Esophagus squamous epithelium (tissue), 5 donors: ENCODE measurements at places on chromosomes 12 and 14.

GRCh38 chr12:1282670-1283315 lies 291.8 kb downstream of the ERC1 start:
- DNase-seq: no peak

DNA sequence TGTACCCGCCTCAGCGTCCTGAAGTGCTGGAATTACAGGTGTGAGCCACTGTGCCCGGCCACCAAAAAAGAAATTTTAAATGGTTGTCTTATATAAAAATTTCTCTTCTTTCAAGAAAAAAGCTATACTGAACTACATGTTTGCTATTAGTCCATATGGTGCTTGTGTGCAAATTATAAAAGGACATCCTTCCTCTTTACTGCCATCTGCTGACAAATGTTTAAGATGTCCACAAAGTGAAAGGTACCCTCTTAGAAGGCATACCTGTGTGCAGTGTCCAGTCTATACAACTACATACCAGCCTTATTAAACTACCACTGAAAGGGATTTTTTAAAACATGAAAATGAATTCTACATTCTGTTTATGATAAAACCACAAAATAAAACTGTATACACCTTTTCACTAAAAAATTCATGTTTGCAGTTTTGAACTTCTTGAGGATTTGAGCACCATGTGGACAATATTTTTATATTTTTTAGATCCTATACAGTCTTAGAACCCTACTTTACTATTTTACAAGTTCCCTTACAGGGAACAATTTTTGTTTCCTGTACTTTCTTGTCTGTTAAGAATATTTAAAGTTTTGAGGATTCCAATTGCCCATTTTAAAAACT lies 32.8 kb upstream of the TOMM20L start:
- no peak for DNase-seq

DNA sequence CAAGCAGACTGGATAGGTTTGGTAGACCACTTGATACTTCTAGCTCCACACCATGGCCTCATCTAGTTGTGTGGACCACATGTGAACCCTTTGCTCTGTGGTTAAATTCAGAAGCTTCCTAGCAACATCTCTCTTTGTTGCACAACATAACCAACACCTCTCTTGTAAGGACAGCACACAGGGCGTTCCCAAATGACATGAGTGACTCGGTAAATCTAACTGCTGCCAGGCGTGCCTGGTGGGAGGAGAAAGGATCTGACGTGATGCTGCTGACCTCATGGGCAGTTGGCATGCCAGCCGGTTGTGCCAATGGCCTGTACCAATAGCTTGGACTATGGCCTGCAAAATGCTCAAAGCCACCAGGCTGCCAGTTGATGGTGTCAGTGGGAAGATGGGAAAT lies 93.8 kb downstream of the CPSF2 start:
- DNase-seq: no peak

DNA sequence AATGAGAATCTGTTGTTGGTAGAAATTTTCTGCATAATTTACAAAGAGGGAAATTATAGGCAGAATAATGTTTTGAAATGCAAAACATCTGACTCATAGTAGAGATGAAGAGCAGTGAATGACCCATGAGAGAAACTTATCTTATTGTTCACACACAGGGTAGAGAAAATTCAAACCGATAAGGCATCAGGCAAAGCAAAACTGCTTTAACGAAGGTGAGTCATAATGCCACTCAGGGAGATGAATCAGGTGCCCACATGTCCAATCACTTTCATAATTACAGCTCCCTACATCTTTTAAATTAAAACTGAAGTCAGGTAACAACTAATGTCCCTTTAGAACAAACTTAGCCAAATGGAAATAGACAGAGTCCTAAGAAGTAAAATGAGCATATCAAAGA lies 265.6 kb upstream of the GARIN6 start:
- DNase-seq: no peak

DNA sequence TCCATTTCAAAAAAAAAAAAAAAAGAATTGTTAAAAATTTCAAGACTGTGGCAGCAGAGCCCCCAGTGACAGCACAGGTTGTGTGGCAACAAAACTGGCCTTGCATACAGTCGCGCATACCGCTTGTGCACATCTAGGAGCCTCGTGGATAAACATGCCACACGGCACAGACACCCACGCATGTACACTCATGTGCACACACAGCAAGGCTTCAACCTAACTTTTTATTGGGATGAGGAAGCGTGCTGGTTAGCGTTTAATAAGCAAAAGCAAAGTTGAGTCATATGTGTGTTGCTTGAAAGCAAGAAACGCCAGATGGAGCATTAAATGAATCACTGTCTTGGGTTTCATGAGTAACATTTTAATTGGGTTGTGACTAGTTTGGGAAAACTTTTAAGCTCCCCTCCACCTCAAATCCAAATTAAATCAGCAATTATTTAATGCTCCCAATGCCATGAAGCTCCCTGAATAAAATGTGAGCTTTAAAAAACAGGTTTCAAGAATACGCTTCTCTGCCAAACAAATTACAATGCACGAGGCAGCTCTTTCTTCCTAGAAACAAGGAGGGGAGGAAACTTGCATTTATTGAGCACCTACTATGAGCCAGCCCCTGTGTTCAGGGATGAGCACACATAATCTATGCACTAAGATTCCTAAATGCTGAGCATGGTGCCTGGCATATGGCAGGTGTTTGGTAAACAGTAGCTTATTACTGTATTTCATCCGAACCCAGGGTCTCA lies 35.7 kb upstream of the EML1 start:
- no peak for DNase-seq
